ENCODE measurements at places on chromosomes 12 and 14.

DNA sequence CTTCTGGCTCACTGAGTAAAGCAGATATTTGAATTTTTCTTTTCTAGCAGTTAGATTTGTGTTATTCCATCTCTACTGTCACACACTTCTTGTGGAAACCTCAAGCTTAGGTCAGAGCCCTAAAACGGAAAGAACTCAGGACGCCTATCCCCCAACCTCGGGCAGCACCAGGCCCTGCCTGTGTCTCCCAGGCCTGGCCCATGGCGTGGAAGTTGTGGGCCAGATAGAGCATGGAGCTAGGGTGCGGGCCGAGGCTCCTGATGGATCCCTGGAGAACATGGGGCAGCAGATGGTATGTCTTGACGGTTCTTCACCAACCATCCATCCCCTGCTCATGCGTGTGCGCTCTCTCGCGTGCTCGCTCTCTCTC, 20.6 kb downstream of the P2RX4 start:
- no peak for DNase-seq

- DNase-seq, result no peak
Measured at GRCh38 chr12:1838205-1838993, 18.0 kb downstream of the LRTM2 start.

GRCh38 chr12:94987801-94988200, 15.7 kb downstream of the NDUFA12 start:
- DNase-seq, result no peak

- DNase-seq, result no peak
Measured at GRCh38 chr12:91706466-91706865, 439.2 kb downstream of the BTG1 start.

- DNase-seq, result no peak
Measured at GRCh38 chr14:49549881-49550280, 36.3 kb downstream of the RPS29 start.

GRCh38 chr12:77847060-77847541, 16.4 kb downstream of the NAV3 start:
- DNase-seq, result no peak

DNA sequence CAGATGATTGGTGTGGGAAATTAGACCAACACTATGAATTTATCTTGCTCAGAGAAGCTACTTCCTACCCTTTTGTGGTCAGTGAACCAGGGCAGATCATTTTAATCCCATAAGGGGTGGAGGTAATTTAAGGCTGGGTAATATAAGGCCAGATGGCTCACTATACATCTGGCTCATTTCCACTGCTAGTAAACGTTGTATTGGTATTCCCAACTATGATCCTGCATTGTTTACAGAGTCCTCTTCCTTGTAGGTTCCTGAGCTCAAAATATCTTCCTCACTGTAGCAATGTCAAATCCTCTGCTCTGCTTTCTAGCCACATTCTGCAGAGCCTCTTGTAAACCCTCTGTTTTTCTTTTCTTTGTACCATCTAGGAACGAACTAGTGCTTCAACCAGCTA, 93.0 kb upstream of the MGAT4C start:
- no peak for DNase-seq

GRCh38 chr14:101103321-101103901, 199.9 kb upstream of the RTL1 start:
- DNase-seq, result no peak

DNA sequence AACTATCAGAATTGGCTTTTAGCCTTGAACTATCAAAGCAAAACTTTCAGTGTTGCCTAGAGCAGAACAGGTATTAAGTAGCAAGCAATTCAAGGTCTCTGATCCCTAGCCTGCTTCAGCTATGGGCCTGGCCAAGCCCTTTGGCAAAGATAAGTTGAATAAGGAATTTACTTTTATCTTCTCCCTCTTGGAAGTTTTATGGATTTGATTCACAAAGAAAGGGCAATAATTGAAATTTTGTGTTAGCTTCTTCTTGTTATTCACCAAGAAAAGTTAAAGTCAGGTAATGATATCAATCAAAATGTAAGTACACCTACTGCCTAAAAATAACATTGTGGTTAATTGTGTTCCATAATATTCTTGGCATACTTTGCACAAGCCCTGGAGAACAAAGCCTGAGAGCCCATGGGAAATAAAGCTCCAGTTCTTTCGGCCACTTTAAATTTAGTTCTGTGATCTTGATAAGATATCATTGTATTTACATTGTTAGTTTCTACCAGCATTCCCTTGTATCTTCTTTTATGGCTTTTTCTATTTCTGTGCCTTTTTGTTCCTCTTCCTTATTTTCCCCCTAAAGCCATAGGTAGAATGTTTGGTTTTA, 158.0 kb downstream of the RAD51B start:
- no peak for DNase-seq

GRCh38 chr14:70340002-70340401, 19.5 kb downstream of the COX16 start:
- DNase-seq, result no peak

DNA sequence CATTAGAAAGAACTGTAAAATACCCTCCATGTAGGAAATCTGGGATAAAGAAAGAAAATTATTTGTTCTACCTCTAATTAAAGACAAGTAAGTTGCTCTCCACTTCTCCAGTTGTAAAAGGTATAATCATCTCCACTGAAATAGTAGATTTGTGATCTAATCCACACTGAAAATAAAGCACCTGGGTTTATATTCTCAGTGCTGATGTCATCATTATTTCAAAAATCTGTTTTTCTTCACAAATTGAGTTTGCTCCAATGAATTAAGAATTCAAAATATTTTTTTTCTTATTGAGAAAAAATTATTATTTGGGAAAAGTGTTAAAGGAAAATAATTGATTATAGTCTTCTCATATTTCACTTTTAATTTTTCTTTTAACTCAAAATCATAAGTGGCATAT, 869.2 kb downstream of the SLC16A7 start:
- DNase-seq, result no peak

GRCh38 chr12:32400866-32401265, 1.5 kb downstream of the FGD4 start:
- DNase-seq, result no peak

DNA sequence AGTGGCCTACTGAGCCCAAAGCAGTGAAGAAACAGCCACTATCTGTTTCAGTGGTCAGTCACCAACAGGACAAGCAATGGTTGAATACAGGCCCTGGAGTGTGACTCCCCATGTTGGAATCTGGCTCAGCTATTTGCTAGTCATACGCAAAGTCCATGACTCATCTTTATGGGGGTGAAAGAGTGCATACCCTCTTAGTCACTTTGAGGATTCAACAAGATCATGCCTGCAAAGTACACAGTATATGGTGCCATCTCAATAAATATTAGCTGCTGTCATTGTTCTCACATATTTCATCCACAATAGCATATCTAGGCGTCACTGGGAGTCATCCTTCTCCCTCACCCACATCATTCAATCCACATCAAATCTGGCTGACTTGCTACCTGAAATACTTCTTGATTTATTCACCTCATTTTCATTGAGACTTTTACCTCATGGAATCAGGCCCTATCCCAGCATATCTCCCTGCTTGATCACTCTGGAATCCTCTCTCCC, 26.4 kb upstream of the STAB2 start:
- DNase-seq, result no peak

- peak; percentile 30 for DNase-seq
Measured at GRCh38 chr14:21924479-21924878, 250.9 kb upstream of the OR4E1 start.

GRCh38 chr12:12582895-12583303, 20.2 kb upstream of the DUSP16 start:
- DNase-seq, result peak; percentile 18

DNA sequence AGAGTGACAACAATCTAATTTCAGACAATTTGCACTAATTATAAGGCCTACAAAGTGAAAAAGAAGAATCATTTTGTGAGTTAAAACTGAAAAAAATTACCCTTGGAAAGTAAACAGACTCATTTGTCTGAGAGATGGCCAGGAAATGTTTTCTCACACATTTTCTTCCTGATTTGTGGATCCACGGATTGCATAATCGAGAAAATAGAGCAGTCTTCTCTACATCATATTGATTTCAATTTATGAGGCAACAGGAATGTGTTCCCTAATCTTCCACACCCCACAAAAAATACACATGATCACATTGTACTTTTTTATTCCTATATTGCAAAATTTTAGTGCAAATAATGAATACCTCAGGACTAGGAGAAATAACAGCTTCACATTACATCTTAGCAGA, 160.8 kb downstream of the CCER1 start:
- no peak for DNase-seq

GRCh38 chr12:120126635-120127005, 10.1 kb upstream of the RAB35 start:
- no peak for DNase-seq

- DNase-seq, result no peak
Measured at GRCh38 chr12:68111995-68112394, 47.5 kb downstream of the IFNG start.

DNA sequence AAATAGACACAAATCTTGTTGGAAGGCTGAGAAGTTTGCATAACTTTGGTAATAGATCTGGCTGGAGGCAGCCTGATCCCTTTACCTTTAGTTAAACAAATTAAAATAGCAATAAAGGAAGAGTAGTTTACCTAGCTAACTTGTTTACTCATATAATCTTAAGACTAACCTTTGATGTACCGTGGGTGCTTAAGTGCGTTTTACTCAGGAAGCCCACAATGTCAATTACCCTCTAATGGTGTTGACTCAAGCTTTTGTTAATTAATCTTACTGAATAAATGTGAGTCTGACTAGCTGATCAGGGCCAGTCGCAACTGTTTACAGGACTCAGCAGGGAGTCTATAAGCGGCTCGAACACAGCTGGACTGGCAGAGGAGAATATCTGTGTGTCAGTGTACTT, 51.5 kb downstream of the FAR2 start:
- no peak for DNase-seq

DNA sequence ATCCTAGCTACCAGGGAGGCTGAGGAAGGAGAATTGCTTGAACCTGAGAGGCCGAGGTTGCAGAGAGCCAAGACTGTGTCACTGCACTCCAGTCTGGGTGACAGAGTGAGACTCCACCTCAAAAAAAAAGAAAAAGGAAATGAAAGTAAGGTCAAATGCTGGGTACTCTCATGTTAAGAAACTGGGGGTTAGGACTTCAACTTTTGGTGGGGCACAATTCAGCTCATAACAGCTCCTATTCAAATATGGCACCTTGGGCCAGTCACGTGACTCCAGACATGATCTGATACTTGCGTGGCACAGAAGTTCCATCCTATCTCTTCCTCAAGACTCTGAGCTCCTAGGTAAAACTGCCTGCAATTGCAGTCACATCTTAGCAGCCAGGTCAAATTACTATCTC, 142.7 kb downstream of the EGLN3 start:
- DNase-seq, result no peak

DNA sequence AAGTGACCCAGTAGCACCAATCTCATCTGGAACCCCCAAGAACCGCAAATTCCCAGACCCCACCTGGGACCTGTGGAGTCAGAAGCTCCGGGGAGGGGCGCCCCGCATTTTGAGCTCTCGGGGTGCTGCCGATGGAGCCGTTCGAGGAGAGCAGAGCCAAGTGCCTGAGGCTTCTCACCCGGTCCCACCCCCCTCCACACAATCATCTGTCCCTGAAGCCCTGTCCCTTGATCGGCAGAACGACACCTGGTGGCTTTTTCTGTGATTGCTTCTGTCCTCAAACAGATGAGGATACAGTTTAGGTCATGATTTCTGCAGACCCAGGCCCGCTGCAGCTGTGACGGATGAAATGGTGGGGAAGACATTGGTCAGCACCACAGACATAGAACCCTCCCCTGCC, 74.7 kb downstream of the NOC4L start:
- peak; percentile 17 for DNase-seq

- no peak for DNase-seq
Measured at GRCh38 chr14:73237219-73237785, at the start of gene PAPLN. Gene PAPLN, plus strand, starts transcription at chr14:73237506. Its CDS starts 2,273 bp downstream, at chr14:73239779.

DNA sequence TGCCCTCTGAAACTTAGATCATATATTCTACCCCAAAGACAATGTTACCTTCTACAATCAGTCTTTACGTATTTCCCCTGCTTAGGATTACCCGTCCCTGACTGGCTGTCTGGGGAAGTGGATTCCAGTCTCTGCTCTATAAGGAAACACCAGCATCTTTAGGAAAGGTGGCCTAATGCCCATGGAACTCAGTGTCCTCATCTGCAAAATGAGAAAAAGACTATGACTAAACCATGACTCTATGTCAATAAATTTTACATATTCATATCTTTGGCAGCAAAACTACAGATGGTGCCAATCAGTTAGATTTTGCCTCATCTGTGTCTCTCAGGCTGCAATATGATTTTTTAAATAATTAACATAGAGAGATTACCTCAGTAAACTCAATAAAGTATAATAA, 133.8 kb downstream of the ITPR2 start:
- no peak for DNase-seq

DNA sequence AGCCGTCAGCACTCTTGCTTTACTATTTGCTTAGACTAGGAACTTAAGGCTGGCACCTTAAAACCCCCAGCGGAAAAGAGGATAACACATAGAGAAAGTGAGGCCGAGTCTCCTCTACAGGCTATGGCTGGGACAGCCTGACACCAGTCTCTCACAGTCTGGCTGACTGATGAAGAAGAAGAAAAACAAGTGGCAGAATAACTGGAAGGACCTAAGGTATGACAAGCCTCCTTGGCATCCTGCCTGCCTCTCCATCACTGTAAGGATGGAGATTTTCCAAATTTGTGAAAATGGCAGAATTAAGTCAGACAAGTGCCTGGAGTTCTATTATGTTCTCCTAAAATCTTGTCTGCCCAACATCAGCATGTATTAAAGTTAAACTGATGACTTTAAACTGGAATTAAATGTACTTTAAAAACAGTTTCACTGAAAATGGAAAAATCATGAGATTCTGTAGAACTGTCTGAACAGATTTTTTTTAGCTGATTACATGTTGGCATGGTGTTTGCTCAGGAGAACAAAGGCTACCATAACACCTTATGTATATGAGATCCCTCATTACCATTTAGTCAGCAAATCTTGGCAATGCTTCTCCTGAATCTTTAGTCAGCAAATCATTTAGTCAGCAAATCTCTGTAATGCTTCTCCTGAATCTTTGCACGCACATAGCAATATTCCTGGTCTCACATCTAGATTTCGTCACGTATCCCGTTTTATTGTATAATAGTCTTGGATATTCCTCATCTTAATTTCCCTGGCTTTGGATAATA, 140.3 kb upstream of the AEBP2 start:
- DNase-seq, result no peak

GRCh38 chr12:52899338-52900035, 5.4 kb downstream of the KRT8 start:
- DNase-seq, result no peak

GRCh38 chr12:48978741-48979601, 849 bp downstream of the WNT1 start:
- no peak for DNase-seq
